ENCODE measurements at places on chromosomes 1 and 21. TPM values are rescaled to one million over a fixed set of nuclear protein-coding genes. Genes with fewer than 3 reads are reported as not detected.
A peak's percentile ranks its signal among the peaks of the same experiment; 100 is the strongest.

GRCh38 chr1:225769687-225770086 lies 7.9 kb upstream of the SRP9 start:
- no peak for DNase-seq

- DNase-seq = no peak
Measured at GRCh38 chr1:179016706-179017382, 8.8 kb upstream of the FAM20B start.

DNA sequence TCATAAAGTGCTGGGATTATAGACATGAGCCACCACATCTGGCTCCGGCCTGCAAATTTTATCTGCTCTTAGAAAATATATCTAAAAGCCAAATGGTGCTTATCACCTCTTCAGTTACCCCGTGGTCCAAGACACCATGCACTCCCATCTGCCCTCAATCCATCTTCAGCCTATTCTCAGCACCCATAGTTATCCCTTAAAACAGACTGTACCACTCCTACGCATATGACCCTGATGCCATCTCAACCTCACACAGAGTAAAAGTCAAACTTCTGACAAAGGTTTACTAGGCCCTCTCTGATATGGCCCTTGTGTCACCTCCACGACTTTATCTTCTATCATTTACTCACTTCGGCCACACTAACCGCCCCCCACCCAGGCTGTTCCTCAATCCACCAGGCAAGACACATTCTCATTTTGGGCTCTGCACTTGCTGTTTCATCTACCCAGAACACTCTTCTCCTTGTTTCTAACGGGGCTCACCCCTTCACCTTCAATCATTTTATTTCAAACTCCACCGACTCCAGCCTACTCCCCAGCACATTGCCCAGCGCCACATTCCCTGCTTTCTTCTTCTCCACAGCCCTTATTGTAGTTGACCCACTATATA lies 33.0 kb downstream of the USP48 start:
- no peak for DNase-seq

- DNase-seq = no peak
Measured at GRCh38 chr1:221234791-221235190, 355.5 kb downstream of the HLX start.

DNA sequence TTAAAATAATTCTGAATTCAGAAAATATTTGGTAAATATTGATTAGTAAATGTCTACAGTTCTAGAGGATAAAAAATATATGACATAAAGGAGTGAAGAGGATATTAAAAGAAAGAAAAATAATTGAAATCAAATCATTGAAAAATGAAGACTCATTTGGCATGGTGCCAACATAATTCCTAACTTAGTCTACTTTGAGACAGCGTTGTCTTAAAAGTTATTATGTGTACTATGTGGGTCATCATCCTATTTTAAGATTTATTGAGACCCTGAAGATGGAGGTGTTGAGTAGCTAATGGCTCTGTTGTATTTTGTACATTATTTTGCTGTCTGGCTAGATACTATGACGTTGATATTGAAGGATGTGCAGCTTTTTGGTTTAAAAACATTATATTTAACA lies 156.7 kb upstream of the PTGFR start:
- no peak for DNase-seq

DNA sequence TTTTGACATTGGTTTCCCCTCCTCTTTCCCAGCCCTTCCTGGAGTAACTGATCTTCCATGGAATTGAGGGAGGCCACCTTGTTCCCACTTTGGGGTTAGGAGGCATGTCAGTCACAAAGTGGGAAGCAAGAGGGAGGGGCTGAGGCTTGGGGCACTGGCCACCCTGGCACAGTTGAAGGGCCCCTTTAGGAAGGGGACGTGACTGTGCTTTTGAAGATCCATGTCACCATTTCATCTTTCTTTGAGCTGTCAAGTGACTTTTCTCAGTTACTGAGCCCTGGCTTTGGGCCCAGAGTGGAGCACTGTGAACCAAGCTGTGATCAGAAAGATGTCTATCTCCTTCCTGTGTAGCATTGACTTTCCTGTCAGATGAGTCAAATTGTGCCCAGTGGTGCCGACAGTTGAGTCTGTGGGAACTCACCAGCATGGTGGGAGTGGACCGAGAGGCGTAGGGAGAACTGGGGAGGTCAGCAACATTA lies 38.5 kb upstream of the TDRD10 start:
- DNase-seq = peak; percentile 90

DNA sequence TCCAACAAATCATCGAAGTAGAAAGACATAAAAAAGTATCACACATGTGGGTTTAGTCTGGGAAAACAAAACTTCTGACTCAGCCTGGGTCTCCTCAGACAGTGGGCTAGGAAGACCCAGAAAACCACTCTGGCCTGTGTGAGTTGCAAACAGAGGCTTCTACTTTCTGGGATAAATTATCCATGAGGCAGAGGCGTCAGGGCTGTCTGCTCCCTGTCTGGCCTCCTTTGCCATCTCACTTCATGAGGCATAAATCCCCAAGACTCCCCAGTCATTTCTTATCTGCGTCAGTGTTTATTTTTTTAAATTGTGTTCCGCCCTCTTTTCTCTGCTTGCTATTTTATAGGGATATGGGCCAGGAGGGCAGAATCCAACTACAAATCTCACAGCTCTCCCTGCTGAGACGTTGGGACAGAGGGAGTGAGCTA lies 80.6 kb upstream of the TRABD2B start:
- no peak for DNase-seq

Gene PDC
- total RNA-seq = not detected

Gene RNF186
- not detected for total RNA-seq

Gene CRP
- total RNA-seq = not detected

Gene DLGAP3
- 1.2 TPM for total RNA-seq

Gene CYP4B1
- not detected for total RNA-seq

Gene NID1
- total RNA-seq = 0.10 TPM

All from CD4-positive, CD25-positive, alpha-beta regulatory T cell (primary cell).